ENCODE measurements at places on chromosomes 1 and 21.

DNA sequence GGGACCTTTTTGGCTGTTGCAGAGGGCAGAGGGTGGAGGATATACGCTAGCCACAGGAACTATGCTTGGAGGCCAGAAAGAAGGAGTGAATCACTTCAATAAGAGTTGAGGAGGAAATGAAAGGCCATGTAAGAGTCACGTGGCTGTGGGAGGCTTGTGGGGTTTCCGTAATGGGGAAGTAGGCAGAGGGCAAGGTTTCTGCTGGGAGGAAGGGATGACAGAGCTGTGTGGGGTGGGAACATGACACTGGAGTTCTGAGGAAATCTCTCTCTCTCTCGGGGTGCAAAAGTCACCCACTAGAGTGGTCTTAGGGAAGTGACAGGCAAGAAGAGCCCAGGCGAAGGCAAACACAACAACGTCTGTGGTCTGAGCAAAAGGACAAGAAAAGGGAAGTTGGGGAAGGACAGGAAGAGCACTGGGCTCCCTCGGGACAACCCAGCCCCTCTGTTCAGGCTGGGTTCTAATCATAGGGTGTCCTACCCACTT, 3.9 kb upstream of the CD1C start:
- peak; percentile 10 for DNase-seq

DNA sequence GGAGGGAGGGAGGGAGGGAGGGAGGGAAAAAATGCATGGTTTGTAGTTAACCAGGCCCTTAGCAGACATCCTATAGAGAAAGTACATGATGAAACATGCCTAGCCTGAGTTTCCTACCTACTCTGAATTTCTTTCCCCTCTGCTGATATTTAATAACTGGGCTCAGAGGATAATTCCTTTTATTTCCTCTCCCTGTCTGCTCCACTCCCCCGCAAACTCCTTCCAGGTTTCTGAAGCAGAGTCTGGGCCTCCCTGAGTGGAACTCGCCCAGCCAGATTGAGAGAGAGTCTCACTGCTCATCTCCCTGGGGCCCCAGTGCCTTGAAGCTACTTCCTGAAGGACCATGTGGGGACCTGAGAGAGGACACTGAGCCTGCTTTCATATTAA, 111.9 kb upstream of the SLC44A3 start:
- no peak for DNase-seq

GRCh38 chr1:235013512-235013911, 115.1 kb downstream of the TOMM20 start:
- no peak for DNase-seq

DNA sequence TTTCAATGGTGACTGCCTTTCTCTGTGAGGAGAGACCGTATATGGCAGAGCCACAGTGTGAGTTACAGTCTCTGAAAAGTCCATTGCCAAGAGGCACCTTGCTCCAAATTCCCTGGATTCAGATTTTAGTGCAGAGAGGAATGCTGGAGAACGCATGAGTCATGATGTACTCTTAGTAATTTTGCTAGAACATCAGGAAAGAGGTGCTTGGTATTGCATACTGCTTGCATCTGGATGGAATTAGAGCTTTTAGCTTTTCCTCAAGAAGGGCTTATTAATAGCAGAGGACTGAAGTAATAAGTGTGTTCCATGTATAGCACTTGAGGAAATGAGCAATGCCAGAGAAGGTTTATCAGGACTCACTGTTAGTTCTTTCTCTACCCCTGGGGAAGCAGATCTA, 40.5 kb upstream of the AKT3 start:
- DNase-seq = no peak

DNA sequence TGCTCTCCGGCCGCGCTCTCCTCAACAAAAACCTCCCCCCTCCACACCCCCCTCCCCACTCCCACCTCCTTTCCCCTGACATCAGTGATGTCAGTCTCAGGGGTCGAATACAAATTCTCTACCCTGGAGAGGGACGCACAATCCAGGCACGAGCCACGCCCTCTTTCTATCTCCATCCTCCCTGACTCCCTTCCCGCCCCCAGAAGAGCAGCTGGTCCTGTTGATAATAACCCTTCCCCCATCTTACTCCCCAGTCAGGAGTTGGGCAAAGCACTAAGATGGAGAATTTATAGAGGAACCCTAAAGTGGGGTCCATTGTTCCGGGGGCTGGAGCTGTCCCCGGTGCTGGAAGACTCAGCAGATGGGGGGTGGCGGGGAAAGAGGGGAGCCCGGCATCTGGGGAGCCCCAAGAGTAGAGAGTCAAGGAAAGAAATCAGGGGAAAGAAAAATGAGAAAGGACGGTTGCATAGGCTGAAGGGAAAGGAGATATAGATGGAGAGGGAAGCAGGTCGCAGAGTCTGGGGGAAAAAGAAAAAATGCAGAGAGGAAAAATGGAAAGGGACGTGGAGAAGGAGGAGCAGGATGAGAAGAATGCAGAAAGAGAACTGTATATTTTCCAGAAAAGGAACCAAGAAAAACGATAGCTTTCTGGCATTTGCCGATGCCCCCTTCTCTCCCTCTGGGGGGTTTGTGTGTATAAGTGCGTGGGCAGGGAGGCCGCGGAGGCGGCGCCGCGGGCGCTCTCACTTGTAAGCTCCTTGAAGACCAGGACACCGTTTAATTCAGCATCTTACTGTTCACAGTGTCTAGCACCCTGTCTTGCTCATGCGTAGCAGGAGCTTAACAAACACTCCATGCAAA, at the start of gene CELF3:
TSS of gene CELF3 (minus strand) at position 33 of the 861 bp plus-strand sequence. CDS start 783 bp downstream, outside the sequence.
- DNase-seq = peak; percentile 91

DNA sequence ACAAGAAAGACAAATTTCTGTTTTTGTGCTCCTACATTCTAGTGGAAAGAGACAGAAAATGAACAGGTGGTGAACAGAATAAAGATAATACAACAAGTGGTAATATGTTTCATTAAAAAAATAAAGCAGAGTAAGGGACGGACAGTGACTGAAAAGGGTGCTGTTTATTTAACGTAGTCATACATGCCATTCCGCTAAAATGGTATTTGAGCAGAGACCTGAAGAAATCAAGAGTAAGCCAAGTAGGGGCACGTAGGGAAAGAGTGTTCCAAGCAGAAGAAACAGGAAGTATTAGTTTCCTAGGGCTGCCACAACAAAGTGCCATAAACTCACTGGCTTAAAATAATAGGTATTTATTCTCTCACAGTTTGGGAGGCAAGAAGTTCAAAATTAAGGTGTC, 65.6 kb upstream of the KCTD3 start:
- DNase-seq = no peak

DNA sequence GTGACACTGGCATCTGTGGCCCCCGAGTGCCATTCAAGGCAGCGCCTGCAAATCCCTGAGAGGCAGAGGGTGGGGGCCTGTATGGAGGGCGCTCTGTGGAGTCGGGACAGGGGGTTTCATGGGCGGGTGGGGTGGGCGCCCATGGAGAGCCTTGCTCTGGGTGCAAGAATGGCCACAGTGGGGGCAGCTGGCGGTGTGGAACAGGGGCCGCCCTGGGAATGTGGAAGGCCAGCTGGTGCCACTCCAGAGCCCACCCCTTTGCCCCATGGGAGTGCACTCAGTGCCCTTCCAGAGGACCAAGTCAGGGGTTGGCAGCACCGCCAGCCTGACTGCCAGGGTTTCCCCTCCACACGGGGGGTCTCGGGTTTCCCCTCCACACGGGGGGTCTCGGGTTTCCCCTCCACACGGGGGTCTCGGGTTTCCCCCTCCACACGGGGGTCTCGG, 55.0 kb upstream of the TRAPPC10 start:
- DNase-seq = no peak

DNA sequence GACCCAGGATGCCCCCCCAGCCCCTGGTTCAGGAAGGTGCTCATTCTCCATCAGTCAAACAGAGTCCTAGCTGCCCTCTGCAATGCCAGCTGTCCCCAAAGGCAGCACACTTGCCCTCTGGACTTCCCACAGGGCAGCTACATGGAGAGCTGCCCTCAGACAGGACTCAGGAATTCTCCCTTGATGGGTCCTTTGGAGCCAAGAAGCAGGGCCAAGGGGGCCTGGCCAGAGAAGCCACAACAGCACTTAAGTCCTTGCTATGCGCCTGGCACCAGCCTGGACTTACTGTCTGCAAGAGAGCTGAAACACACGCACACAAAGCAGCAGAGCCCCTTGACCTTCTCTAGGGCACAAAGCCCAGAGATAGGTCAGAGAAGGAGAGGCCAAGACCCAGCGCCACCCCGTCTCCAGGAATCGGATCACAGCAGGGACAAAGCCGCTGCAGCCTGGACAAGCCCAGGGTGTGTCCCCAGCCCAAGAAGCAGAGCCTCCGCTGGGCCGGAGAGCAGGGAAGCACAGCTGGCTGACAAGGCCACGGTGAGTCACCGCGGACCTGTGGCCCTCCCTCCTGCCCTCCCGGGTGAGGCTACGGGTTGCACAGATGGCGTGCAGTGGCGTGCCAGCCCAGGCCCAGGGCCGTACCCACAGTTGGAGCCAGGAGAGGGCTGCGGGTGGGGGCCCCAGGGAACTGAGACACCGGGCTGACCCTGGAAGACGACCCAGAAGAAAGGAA, 1.7 kb downstream of the WNT9A start:
- no peak for DNase-seq

- DNase-seq = no peak
These were observed 449.0 kb downstream of the NPHP4 start for GRCh38 chr1:5543235-5543634.

DNA sequence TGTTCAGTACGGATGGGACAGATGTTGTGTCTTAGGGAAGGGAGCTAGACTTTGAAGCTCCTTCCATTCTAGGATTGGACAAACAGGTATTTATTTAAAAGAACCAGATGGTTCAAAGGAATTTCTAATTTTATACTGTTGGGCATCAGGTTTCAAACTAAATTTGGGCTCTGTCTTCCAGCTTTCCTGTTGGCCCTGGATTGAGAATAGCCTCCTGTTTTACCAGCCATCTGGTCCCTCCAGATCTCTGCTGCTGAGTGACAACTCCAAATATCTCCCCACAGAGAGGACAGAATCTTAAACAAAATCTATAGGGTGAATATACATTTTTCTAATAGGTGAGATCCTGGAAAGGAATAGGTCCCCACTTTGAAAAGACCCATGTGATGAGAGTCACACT, 52.5 kb upstream of the CNIH3 start:
- no peak for DNase-seq

DNA sequence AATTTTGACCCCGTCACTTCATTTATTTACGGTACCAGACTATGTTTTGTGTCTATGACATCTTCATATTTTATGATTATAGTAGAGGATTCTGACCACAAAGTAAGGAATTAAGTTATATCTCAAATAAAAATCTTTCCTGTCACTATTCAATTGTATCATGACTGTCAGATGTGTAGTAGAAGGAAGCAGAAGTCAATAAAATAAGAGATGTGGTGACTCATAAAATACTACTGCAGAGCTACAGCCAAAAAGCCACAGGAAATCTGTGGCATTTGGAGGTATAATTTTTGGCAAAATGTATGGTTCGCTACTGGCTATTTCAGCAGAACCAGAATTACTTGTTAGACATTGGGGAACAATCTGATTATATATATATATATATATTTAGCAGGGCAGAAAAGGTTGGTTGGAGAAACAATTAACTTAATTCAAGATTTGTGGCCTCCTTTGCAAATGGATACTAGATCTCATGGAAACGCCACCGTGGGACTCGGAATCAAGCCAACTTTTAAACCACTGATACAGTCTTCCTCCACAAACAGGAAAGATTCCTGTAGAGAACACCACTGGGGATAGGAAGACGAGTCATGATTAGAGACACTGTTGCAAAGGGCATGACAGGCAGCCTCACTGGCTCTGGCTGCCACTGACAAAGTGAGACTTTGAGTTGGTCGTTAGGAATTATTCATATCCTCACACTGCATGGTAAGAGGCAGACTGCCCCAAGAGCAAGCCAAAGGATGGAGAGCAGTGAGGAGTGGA, 5.1 kb downstream of the FCRL2 start:
- DNase-seq = no peak

- DNase-seq = no peak
These were observed 244.5 kb downstream of the NEGR1 start for GRCh38 chr1:72037745-72038343.

DNA sequence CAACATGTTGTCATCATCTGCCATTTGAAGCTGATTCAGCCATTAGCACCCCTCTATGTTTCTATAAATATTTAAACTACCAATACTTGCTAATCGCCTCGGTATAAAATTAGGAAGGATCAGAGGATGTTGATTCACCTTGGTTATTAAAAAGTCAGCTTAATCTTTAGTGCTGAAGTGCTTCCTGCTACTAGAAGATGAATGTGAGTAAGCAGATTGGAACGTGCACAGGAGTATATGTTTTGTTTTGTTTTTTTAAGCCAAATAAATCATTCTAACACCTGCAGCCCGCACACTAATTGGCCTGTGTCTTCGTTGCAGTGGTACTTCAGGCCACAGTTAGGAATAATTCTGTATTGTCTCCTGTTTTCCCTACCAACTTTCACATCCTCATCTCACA, 485.7 kb downstream of the AJAP1 start:
- no peak for DNase-seq

- no peak for DNase-seq
These were observed 10.1 kb downstream of the PTGFRN start for GRCh38 chr1:116919802-116920201.

DNA sequence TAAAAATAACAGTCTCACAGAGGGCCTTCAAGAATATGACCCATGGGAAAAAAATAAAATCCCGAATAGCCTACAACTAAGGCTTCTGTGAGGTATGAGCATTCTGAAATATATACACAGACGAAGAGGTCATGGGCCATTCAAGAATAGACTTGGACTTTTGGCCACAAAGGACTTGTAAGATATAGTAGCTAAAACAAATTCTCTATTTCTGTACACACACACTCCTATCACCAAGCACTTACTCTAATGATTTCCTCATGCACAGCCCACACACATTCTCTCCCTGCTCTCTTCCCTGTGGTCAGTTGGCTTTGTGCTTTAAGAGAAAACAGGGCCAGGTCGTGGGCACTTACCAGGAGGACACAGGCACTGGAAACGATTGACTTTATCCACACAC, 69.7 kb upstream of the ADAM30 start:
- DNase-seq = no peak

GRCh38 chr1:67683766-67684525, 1.1 kb upstream of the GADD45A start:
- DNase-seq = no peak

- no peak for DNase-seq
These were observed 122.2 kb downstream of the POU2F1 start for GRCh38 chr1:167342846-167343245.

- DNase-seq = no peak
These were observed 179.2 kb upstream of the FMN2 start for GRCh38 chr1:239912471-239912870.

GRCh38 chr1:239817801-239818200, 273.9 kb upstream of the FMN2 start:
- DNase-seq = no peak

DNA sequence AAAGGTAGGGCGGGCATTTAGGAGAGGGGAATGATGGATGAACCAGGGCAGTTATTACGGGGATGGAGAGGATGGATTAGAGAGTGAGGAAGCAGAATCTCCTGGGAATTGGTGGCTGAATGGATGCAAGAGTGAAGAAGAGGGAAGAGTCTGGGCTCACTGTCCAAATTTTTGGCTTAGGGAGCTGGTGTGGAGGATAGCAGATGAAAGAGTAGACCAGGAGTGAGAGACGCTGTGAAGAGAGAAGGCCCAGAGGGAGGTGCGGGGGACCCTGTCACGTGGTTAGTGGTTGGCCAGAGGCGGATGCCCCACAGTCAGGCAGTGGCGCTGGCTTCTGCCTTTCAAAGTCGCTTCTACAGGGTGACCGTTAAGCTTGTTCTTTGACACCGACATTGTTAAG, 78.4 kb downstream of the PEX14 start:
- no peak for DNase-seq

- no peak for DNase-seq
These were observed 106.3 kb downstream of the KCNT2 start for GRCh38 chr1:196501760-196502428.

- no peak for DNase-seq
These were observed 6.5 kb upstream of the HAPLN2 start for GRCh38 chr1:156612666-156613065.

GRCh38 chr1:109167001-109167506, 46.7 kb upstream of the SARS1 start:
- no peak for DNase-seq
